Activated CD4-positive, alpha-beta T cell treated with anti-CD3 and anti-CD28 coated beads, Interleukin-2, amount 50 U/mL, for 48 hours (primary cell): ENCODE measurements at places on chromosomes 4 and X.

DNA sequence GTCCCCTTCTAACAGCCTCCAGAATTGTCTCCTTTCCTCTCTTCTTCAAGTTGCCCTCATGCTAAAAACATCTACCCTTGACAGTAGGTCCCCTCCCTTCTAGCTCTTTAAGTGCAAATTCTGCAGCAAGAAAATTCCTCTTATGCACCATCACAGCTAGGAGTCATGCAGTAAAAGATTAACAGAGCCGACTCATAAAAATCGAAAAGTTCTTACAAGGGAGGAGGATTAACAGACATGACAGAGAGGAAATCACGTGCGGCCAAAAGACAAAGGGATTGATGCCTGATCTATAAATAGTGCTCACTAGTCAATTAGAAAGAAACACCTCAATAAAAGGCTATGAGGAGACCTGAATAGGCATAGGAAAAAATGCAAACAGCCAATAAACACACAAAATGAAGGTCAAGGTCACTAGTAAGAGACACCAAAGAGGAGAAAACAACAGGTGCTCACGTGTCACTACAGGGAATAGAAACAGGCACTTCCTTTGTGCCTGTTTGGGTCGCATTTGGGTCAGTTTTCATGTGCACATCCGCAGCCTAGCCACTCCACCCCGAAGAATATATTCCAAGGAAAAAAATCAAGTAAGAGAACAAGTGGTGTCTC is 3.4 kb downstream of the RNF212 start:
- no peak for DNase-seq

DNA sequence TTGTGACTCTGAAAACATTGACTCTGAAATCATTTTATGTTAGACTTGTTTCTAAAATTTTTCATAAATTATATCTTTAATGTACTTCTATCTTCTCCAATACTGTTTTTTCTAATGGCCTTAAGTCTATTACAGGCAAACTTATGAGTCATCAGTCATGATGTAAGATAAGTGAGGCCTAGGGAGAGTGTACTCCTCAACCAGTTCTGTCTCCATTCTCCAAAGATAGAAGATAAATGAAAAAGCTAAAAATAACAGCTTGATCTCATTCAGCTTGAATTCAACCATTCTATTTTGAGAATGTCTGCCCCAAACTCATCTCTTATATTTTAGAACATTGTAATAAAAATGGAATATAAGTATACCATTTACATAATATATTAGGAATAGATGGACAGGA is 34.5 kb downstream of the STBD1 start:
- DNase-seq: no peak

GRCh38 chrX:1720836-1721235 is 106.0 kb downstream of the ASMT start:
- DNase-seq: no peak

GRCh38 chr4:4821577-4821976 is 37.9 kb upstream of the MSX1 start:
- no peak for DNase-seq

DNA sequence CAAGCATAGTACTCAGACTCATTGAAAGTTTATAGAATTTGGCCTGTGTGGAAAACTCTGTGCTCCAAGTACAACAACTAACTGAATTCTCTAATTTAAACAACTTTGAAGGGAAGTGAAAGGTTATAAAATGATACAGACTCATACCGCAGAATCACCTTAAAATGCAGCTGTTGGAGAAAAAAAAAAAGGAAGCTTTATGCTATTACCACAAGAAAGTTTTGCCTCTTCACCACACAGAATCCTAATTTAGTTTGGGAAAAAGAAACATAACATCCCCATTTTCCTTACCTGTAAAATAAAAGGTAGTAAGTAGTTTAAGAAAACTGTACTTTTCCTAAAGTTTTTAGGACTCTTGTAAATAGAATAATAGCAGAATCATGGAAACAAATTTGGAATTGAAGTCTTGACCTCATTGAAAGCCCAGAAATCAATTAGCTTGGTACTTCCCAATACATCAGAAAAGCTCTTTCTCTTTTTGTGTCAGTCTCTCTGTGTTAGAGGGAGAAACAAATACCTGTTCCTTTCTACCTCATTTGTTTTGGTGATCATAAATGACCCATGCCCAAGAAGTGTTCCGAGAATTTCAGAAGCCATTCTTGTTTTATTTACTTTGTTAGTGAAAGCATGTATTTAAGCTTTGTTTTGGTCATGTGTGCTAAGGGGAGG is 78.8 kb downstream of the NFKB1 start:
- no peak for DNase-seq

GRCh38 chr4:917466-917865 is 14.7 kb downstream of the GAK start:
- no peak for DNase-seq

- DNase-seq: no peak
Measured at GRCh38 chrX:17164941-17165340, 210.1 kb upstream of the NHS start.

GRCh38 chr4:33980361-33980760 is 2264.0 kb downstream of the ARAP2 start:
- no peak for DNase-seq
